IPS DF 6.9 (cell line): ENCODE measurements at places on chromosomes 2 and 18.

DNA sequence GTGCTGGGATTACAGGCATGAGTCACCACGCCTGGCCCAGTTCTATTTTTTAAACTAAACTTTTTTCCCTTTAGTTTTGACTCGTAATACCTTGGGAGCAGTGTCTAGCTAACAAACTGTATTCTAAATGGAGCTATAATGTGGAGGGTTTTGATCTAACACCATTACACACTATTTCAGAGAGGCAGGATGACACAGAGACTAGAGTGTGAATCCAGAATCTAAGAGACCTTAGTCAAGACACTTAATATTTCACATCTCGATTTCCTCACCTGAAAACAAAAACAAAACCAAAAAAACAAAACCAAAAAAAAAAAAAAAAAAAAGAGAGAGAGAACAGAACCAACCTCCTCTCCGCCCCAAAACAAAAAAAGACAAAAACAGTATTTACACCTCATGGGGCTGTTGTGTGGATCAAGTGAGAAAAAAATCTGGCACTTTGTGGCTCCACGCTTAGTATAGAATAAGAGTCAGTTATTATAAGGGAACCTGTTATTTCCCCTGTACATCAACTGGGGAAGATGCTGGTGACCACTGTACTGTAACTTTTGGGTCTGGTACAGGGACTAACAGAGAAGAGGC is 31.3 kb downstream of the DARS1 start:
- no peak for DNase-seq

DNA sequence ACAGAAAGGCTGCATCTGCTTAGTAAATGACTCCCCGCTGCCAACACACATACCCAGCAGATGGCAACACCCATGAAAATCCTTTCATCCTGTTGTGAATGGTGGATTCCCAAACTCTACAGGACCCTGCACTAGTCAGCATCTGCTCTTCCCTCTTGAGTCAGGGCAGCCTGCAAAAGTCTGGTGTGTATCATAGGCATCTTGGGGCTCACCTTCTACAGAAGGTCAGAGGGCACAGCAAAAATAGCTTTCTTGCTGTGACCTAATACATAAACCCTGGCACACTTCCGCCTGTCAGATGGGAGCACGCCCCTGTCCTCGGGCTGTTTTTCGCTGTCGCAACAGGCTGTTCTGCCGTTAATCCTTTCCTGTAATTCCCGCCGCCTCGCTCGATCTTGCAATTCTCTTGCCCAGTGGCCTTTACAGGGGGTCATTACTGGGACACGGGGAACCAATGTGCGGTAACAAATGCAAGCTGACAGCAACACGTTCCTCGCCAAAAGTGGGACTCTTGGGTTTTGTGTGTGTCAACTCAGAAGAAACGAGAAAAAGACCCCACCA is 19.9 kb upstream of the SCYGR1 start:
- DNase-seq = no peak

DNA sequence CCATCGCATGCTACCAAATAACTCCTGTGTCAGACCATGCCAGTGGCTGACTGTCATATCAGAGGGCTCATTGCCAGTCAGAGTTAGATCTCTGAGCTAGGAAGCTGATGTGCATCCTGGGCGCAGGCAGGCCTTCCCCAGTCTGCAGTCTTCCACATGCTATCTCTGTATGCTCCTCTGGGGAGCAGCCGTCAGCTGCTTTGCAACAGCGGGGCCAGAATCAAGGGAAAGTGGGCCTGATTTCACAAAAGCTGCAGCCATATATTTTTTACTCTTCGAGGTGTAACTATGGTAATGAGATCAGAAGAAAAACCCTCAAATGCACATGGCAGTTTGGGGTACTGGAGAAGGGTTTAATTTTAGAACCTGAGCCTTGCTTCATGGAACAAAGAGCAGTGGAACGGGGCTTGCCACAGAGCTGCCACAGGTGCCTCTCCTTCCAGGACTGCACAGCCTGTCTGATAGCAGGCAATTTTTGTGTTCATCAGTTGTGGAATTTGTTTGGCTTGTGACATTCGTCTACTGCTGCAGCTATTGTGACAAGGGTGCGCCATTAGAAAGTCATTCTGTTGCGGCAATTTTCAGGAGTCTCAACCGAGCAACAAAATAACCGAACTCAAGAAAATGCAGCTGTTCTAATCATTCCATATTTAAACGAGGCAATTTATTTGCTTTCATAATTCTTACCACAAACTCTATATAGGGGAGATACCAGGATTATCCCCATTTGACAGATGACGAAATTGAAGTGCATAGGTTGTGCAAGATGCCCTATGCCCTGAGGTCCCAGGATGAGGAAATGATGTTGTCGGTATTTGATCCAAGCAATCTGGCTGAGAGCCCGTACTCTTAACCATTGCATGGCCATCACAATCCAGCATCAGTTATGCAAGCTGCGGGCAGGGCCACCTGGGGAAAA is 109.6 kb upstream of the CYRIA start:
- DNase-seq = no peak

DNA sequence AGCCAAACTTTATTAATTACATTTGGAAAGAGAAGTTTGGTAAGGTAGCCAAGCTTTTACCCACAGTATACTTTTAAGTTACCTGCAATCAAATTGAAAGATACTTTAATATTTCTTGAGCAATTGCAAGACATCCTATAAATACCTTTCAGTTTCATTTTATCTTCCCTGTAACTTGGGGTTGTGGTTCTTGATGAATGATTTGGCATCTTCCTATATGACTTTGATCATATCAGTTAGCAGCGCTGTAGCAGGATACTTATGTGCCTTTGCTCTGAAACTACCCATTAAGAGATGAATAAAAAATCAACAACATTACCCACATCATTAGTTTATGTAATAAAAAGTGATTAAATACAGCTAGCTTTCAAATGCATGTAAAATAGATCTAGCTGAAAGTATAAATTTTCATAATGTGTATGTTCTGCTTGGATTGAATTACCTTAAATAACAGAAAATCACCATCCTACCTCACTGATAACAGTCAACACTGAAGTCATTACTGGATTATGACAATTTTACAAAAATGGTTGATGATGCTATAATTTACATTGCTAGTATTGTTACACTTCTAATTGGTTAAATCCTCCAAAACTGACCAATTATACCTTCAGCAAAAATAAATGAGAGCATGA is 50.4 kb downstream of the MMADHC start:
- DNase-seq = no peak

DNA sequence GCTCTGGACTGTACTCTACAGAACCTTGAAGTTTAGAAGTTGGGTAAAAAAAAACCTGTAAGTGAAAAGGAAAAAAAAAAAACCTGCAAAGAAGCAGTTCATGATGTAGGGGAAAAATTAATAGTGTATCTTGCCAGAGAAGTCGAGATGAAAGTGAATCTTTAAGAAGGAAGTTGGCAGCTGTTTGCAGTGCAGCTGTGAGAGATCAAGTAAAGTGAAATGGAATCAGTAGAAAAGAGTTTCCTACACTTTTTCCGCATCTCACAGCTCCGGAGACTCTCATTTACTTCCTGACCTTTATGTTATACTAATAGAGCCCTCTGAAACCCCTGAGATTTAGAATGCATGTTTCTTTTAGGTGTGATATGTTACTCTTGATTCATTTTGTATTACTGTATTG is 19.2 kb downstream of the RNMT start:
- no peak for DNase-seq

DNA sequence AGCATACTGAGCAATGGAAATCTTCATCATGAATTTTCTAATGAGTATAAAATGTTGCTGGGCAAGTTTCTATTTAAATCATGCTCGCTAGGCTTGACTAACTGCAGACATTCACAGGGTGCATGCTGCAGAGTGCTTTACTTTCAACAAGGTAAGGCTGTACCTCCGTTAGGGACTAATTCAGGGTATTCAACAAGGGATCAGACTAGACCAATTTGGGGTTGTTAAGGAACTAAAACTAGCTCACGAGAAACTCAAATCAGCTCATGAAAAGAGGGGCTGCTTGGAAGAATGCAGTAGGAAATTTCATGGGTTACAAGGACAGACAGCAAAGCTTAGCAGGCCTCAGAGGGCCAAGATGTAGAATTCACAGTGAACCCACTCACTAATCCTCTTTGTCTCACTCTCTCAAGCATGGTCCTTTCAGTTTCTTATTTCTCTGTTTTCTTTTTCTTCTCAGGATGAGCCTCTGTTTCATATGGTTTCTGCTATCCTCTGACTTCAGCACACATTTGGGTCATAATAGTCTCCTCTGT is 2.2 kb downstream of the MYO3B start:
- no peak for DNase-seq

DNA sequence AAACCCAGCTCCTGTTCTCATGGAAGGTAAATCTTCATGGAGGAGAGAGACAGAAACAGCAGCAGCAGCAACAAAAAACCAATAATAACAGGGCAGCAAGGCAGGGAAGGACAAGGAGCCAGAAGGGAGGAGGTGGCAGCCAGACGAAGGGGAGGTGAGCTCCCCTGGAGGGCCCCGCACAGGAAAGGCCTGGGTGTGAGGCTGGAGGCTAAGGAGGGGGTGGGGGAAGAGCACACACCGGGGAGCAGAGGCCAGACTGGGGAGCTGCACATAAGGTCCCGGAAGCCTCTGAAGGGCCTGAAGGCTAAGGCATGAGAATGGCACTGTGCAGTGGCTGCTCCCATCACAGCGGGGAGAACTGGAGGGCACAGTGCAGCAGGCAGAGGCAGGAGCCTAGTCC is 94.8 kb upstream of the SMAD7 start:
- no peak for DNase-seq

GRCh38 chr2:44107086-44107740 is 61.5 kb upstream of the PPM1B start:
- no peak for DNase-seq

DNA sequence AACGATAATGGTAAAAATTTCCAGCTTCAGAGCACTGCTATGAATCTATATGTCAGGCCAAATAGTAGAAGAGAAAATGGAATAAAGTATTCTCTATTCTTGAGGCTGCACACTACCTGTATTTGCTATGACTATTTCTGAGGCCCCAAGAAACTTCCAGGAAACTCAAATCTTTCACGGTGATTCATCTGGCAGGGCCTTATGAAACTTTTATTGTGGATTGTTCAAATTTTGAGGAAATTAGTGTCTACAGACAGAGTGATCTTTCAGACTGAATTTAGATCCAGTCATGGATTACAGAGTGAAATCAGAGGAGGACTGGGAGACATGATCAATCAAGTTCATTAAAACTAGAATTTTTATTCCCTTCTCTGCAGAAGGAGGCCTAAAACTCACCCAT is 4.1 kb upstream of the VSNL1 start:
- DNase-seq = no peak

GRCh38 chr2:197191940-197192322 is 118.6 kb downstream of the ANKRD44 start:
- DNase-seq = no peak

GRCh38 chr18:48943736-48944527 is 6.8 kb downstream of the SMAD7 start:
- no peak for DNase-seq

- no peak for DNase-seq
These were observed 921.2 kb upstream of the CNTNAP5 start for GRCh38 chr2:123103902-123104301.

DNA sequence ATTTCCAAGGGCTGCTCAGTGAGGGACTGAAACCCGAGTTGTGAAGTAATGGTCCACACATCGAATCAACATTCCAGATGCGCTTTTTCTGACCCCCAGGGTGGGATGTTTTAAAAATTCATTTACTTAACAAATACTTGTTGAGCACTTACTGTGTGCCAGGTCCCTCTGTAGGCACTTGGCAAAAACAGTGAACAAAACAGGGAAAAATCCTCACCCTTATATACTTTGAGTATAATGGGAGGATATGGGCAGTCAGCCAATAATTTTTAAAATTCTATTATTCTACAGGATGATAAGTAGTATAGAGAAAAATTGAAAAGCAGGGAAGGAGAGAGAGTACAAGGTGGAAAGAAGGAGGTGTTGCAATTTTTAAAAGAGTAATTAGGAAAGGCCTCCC is 31.3 kb upstream of the AFTPH start:
- DNase-seq = no peak

DNA sequence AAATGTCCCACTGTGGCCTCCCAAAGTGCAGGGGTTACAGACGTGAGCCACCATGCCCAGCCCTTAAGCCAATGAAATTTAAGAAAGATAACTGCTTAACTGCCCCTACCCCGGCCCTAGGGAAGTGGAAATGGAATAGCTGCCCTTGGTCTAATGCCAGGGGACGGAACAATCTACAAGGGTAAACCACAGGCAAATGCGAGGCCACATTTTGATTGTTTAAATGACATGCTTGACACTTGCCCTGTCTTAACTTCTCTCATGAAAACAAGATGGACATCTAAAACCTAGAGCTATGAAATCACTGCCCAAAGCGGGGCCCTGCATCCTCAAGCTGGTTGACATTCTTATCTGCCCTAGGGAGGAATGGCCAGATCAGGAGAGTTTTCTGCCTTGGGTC is 5.5 kb upstream of the ITSN2 start:
- DNase-seq = no peak

DNA sequence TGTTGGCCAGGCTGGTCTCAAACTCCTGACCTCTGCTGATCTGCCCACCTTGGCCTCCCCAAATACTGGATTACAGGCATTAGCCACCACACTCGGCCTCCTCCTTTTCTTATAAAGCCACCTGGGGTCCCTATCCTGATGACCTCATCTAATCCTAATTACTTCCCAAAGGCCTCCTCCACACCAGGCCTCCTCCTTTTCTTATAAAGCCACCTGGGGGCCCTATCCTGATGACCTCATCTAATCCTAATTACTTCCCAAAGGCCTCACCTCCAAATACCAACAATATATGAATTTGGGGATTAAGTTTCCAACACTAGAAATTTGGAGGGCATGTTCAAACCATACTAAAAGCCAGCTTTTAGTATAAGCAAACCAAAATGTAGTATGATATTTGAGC is 9.7 kb upstream of the RMC1 start:
- DNase-seq = no peak

DNA sequence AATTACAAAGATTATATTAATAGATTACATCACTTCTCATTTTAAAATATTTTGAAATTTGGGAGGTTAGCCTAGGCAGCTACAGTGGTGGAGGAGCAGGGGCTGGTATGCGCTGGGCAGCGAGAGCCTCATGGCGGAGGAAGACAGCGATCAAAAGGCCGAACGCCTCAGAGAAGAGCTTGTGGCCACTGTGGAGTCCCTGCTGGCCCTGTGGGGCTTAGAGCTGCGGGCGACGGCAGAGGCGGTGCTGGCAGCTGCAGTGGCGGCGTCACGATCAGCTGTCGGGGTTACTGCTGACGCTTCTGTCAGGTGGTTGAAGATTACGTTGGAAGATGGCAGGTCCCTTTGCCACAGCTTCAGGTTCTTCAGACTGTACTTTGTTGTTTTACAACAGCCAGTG is 87.4 kb downstream of the ROCK2 start:
- DNase-seq = no peak

- no peak for DNase-seq
These were observed 5.3 kb downstream of the ONECUT2 start for GRCh38 chr18:57440331-57441070.

DNA sequence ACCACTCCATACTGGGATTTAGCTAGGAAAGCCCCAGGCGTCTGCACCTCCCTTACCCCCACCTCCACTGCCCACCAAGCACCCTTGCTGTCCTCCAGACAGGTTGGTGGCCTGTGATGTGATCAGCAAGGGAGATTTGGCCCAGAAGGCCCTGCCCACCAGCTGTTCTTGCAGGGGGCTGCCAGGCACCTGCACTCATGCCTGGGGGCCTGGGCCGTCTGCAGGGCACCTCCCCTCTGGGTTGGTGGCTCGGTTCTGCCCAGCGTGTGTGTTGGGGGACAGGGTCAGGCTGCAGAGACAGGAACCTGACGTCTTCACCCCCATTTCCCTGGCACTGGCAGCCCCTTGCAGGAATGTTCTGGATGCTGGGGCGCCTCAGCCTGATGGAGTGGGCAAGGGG is 5.8 kb downstream of the DNMT3A start:
- DNase-seq = no peak
